ENCODE measurements at places on chromosomes 12 and 14.

DNA sequence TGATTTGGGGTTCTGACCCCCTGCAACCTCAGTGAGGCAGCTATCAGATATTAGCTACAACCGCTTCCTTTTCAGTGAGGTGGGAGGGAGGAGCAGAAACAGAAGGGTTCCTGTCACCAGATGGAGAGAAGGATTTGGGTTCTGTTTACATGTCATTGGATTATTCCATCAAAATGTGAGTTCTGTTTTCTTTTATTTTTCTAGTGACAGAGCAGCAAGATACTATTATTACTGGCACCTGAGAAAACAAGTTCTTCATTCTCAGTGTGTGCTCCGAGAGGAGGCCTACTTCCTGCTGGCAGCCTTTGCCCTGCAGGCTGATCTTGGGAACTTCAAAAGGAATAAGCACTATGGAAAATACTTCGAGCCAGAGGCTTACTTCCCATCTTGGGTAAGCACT lies 52.8 kb downstream of the FRMD6 start:
- no peak for DNase-seq

DNA sequence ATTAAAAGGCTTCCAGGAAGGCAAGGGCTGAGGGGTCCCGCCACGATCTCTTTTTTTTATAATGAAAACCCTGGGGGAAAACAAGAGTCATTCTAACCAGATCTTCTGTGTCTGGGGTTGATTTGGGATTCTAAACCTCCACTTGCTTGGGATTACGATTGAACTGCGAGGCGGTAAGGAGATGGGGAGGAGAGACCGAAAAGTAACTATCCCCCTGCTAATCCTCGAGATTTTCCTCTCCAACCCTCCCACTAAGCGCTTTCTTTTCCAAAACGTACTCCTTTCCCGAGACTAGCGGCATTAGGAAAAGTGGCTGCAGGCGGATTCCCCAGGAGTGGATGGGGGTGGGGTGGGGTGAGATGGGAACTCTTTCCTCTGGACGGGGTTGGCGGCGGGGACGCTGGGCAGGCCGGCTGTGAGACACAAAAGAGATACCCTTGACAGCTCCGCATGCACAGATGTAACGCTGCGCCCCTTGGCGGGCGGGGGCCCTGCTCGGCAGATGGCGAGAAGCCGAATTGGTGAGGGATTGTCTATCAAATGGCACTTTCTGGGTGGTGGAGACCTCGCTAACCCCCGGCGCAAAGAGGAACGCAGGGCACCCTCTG lies 830 bp upstream of the SRRM4 start:
- no peak for DNase-seq

- DNase-seq: no peak
Observed at GRCh38 chr12:81699551-81699950, 59.6 kb downstream of the PPFIA2 start.

- DNase-seq: peak; percentile 78
Observed at GRCh38 chr12:64186789-64187188, 35.3 kb downstream of the KICS2 start.

GRCh38 chr12:81350309-81350708 lies 272.4 kb downstream of the ACSS3 start:
- no peak for DNase-seq

DNA sequence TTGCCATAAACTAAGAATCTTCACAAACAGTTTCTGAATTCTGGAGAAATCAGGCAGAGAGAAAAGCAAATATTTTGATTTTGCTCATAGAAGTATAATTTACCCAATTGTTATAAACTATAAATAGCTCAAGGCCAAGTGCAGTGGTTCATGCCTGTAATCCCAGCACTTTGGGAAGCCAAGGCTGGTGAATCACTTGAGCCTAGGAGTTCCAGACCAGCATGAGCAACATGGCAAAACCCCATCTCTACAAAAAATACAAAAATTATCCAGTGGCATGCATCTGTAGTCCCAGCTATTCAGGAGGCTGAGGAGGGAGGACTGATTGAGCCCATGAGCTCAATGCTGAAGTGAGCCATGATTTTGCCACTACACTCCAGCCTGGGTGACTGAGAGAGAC lies 19.6 kb upstream of the MMP19 start:
- DNase-seq: no peak

DNA sequence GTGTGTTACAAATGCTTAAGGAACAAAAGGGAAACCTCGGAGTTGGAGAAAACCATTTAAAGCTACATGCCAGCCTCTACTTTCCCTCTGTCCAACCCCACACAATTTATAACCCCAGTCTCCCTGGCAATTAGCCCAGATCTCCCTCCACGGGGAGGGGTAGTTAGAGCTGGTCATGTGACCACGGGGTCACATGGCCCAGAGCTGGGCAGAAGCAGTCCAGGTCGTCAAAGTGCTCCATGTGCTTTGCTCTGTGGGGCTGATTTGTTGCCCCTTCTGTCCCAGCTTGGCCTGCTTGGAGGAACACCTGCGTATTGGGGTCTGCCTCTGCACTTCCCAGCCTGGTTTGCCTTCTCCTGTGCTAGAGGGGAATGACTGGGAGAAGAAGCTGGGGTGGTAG lies 219.1 kb downstream of the RBM19 start:
- no peak for DNase-seq

DNA sequence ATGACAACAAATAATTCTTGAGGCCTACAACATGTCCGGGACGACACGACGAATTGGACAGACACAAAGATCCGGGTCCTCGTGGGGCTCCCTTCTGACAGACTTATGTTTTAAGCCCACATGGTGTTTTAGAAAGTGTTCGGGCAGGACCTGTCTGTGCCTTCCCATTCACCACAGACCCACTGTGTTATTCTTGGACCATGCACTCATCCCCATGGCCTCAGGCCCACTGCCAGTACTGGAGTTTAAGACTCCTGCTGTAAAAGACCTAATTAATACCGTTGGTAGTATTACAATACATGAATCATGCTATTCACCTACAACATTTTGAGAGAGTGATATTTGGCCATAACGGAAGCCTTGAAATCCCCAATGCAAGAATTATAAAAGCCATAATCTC lies 20.0 kb downstream of the SLC15A4 start:
- no peak for DNase-seq

- DNase-seq: peak; percentile 53
Observed at GRCh38 chr12:75820848-75821578, 210.6 kb downstream of the PHLDA1 start.

DNA sequence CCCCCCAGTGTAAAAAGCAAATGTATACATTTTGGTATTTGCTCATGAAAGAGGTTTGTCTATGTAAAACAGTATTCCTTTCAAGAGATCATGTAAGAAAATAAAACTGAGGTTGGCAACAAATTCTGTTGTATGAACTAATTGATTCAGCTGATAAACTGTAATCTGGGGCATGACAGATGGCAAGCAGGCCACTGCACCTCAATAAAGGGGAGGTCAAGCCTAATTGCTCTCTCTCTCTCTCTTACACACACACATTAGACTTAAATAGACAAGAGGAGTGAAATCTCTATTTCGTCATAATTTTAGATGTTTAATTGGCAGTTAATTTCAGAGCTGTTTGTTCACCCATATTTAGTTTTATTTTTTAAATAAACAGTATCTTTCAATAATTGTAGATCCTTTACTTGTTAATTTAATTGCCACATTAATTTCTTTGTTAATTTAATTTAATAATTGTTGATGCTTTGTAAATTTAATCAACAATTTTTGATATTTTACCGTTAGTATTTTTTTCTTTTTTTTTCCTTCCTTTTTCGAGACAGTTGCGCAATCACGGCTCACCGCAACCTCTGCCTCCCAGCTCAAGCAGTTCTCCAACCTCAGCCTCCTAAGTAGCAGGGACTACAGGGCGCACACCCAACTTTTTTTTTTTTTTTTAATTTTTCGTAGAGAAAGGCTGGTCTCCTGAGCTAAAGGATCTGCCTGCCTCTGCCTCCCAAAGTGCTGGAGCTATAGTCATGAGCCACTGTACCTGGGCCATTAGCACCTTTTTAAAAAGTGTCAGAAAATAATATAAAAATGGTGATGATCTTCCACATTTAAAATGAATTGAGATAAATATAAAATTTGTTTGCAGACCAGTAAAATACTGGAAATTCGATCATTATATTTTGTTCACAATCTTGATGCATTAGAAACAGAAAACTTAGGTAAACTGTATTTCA lies 577.7 kb downstream of the SLC16A7 start:
- DNase-seq: no peak

- no peak for DNase-seq
Observed at GRCh38 chr12:117832459-117833457, 136.0 kb downstream of the KSR2 start.

DNA sequence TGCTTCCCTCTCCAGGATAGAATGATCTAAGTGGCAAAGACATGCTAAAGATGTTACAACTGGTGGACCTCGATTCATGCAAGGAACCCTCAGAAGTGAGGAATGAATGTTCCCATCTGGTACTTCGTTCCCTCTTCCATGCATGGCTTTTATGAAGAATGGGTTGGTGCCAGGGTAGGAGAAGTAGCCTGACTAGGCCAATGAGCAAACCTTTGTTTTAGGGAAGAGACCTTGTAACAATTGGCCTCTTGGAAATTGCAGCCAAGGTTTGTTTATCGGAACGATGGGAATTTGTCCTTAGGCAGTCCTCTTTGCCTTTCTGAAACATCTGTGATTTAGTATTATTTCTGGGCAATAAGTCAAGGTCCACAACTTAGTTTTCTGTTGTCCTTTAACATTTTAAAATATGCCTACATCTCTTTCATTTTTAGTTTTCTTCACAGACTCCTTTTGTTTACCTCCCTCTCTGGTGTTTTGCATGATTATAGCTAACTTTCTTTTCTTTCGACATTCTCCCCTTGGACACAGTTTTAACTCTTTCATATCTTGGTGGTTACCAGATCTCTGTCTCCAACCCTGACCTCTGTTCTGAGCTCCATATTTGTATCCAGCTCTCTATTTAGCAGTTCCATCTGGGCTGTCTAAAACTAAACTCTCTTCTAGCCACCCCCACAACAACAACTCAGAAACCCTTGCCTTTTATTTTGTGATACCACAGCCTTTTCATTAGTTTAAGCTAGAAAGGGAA lies 70.0 kb downstream of the DIP2B start:
- DNase-seq: no peak

GRCh38 chr12:113914806-113915205 lies 51.3 kb downstream of the RBM19 start:
- DNase-seq: no peak

DNA sequence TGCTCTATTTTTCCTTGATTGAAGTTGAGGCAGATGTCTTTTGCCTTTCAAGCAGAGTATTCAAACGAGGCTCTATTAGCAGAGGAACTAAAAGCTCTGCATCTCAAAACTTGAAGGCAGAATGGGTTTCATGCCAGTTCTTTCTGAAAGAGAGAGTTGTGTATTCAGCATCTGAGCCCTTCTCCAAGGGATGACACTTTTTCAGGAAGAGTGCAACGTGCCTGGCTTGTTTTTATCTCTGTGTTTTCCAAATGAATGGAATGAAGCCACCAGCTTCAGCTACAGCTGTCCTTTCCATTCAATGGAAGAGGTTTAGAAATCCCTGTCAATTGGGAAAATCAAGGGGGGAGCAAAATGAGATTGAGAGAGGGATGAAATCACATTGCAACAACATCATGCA lies 14.6 kb downstream of the BEST3 start:
- DNase-seq: no peak

- DNase-seq: no peak
Observed at GRCh38 chr14:100786576-100787219, 39.2 kb upstream of the MEG3 start.

DNA sequence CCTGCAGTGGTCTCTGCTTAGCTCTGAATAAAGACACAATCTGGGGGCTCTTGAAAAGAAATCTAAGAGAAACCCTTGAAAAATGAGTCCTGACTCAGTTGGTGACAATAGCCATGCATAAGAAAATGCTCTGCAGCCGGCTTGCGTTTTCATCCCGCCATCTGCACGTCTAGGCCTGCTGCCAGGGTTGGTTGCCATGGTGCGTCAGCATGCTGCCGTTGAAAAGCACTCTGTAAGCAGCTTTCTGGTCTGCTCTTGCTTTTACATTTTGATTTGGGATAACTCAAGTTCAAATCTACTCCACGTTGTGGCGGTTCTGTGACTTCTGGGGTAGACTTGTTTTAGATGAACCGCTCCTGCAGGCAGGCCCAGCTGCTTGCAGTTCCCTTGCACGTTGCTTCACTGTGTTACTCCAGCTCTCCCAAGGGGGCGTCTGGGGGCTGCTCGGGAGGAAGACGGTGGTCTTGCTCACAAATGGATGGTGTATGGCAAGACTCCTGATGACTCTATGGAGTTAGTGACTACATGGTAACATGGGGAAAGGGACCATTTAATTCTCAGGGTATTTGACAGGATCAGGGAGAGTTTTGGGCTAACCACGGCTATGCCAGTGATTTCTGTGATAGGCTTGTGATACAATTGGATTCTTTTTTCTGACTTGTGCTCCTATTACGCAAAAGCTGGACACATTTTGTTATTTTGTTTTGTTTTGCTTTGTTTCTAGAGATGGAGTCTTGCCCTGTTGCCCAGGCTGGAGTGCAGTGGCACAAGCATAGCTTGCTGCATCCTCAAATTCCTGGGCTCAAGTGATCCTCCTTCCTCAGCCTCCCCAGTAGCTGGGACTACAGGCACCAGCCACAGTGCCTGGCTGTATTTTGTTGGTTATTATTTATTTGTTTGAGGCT lies 15.8 kb downstream of the WNT5B start:
- DNase-seq: peak; percentile 75

GRCh38 chr14:63212776-63213500 lies 8.7 kb downstream of the RHOJ start:
- no peak for DNase-seq

DNA sequence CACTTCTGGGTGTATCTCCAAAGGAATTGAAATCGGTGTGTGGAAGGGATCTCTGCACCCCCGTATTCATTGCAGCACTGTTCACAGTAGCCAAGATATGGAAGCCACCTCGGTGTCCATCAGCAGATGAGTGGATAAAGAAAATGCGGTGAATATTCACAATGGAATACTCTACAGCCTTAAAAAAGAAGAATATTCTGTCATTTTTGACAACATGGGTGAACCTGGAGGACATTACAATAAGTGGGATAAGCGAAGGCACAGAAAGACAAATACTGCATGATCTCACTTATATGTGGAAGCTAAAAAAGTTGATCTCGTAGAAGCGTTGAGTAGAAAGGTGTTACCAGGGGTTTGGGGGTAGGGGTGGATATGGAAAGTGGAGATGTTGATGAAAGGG lies 111.9 kb downstream of the BEGAIN start:
- DNase-seq: no peak

- DNase-seq: no peak
Observed at GRCh38 chr12:106022568-106023012, 116.2 kb downstream of the NUAK1 start.

DNA sequence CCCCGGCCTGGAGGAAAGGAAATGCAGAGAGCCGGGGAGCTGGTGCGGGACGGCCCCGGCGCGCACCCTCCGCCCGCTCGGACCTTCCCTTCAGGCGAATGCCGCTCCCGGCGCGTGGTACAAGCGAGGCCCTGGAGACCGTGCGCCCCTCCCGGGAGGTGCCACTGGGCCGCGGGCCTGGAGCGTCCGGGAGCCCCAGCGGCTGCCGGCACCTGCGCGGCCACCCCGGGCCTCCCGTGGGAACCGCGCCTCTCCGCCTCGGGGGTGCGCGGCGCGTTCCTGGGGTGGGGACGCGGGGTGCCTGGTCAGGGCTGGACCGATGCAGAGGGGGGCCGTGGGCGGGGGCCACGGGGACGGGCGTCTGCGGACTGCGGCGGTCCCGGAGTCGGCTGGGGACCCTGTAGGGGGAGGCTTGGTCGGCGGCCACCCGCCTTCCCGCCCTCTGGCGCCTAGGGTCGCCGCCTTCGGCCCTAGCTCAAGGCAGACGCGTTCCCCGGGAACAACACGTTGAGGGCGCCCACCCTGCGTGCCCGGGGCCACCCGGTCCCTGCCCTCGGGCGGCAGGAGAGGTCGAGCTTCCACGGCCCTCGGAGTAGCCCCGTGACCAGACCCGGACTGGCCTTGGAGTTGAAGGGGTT lies 599 bp downstream of the PAPLN start:
- no peak for DNase-seq
